Stimulated activated CD8-positive, alpha-beta memory T cell treated with anti-CD3 and anti-CD28 coated beads, Interleukin-15, amount 100 ng/mL, for 4 hours (primary cell): ENCODE measurements at places on chromosomes 3 and 15.
A peak's percentile ranks its signal among the peaks of the same experiment; 100 is the strongest.

GRCh38 chr15:94338243-94338846 lies 107.0 kb downstream of the MCTP2 start:
- DNase-seq = no peak

- no peak for DNase-seq
Observed at GRCh38 chr3:138019281-138020069, 9.5 kb downstream of the CLDN18 start.

- DNase-seq = no peak
Observed at GRCh38 chr3:197117114-197117513, 87.5 kb upstream of the MELTF start.

GRCh38 chr3:183816681-183817510 lies 8.5 kb downstream of the MAP6D1 start:
- no peak for DNase-seq

- DNase-seq = no peak
Observed at GRCh38 chr3:23253214-23253613, 50.1 kb downstream of the UBE2E2 start.

- peak; percentile 4 for DNase-seq
Observed at GRCh38 chr3:67947808-67948508, 293.5 kb upstream of the SUCLG2 start.

DNA sequence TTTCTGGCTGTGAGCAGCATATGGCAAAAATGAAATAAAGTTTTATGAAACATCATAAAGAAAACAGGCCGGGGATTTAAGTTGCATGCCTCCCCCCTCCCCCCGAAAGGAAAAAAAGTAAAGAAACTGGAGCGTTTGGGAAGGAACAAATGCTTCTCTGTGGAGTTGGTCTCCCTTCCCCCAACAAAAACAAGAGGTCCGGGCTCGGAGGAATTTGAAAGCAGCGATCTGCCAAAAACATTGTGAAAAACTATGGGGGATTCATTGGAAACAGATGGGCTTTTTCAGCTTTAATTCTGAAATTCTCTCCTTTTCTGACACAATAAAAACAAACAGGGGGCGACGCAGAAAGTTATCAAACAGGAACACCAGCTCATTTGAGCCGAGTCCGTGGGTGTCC lies 17.0 kb downstream of the RGMA start:
- no peak for DNase-seq

GRCh38 chr3:72453706-72454105 lies 394.5 kb downstream of the SHQ1 start:
- no peak for DNase-seq

- DNase-seq = no peak
Observed at GRCh38 chr3:146243559-146243958, 7.3 kb downstream of the PLSCR4 start.

DNA sequence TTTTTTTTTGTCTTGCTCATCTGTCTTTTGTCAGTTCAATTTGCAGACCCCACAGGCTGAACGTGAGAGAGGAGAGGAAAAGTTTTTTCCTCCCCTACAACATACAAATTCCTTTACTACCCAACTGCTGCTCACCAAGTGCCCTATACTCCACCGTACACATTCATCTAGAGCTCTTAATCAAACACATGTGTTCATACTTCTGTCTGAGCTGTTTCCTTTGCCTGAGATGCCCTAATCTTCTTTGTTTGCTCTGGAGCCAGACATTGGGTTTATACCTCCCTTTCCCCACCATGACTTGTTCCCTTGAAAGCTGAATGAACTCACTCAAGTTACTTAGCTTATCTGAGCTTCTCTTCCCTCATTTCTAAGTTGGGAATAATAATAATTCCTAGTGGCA lies 122.7 kb upstream of the RASGRP1 start:
- no peak for DNase-seq

DNA sequence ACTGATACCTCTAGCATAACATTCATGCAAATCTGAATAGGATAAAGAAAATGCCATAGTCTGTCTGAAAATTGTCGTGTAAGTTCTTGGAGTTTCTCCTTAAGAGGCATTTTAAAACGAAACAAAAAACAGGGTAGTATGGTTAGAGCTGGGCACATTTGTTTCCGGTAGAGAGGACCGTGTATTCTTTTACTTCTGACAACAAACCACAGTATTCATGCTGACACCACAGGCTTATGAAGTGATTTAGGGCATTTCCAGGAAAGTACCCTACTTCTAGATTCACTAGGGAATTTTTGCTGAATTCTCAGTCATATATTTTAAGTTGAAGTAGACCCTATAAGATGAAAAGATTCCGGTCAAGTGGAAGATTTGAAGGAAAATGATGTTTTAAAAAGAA lies 541.3 kb downstream of the UNC13C start:
- no peak for DNase-seq

DNA sequence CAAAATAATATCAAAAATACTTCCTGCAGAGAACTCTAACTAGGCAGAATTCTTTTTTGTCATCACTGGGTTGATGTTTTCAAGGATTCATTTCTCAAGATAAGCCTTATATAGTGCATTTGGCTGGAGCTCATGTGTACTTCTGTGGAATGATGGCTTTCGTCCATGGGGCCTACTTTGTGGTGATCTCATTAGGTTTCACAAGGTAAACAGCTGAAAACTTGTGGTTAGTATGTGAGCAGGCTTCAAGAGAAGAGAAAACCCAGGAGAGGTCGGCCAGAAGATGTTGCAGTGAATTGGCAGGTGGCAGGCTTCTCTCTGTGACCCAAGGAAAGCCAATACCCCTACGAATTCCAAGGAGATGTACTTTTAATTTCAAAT lies 121.4 kb upstream of the PHLDB2 start:
- no peak for DNase-seq

DNA sequence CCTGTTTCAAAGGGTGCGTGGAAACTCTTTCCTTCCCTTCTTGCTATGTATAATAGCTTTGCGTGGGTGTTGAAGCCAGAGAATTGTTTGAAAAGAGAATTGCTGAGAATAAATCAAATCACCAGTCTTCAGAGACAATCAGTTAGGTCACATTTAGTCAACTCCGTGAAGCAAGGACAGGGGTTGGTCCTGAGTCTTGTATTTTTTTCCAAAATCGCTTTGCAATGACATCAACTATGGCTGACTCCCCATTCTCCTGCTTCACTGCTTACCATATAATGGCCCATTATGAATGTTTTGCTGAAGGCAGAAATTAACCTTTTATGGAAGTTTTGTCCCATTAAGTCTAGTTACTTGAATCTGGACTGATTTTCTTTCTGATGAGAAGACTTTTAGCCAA lies 852.8 kb downstream of the AGBL1 start:
- no peak for DNase-seq

DNA sequence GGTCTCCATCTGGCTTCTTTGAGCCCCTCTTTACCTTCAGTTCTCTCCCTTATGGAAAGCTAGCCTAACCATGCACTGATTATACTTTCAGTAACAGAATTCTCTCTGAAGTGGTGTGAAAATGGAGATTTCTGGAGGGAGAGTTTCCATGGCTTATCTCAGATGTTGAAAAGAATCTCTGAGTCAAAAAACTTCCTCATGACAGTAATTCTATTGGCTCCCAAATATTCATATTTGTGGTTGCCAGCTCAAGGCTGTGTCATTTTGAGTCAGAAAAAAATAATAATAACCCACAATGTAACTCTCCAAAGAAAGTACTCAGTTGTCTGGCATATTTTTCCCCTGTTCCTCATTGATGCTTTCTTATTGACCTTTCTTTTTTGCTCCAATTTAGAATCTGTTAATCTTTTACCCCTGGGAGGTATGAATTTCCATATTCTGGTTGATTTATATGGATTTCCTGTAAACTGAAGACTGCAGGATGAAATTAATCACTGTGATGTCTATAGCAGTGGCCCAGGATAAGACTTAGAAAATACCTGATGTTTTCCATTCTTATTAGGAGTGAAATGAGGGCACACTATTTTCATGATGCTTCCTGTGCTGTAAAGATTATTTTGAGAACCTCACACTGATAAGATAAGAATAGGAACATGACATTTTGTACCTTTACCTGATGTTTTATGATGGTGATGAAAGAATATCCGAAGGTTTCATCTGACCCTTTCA lies 149.5 kb upstream of the EPHA3 start:
- no peak for DNase-seq

DNA sequence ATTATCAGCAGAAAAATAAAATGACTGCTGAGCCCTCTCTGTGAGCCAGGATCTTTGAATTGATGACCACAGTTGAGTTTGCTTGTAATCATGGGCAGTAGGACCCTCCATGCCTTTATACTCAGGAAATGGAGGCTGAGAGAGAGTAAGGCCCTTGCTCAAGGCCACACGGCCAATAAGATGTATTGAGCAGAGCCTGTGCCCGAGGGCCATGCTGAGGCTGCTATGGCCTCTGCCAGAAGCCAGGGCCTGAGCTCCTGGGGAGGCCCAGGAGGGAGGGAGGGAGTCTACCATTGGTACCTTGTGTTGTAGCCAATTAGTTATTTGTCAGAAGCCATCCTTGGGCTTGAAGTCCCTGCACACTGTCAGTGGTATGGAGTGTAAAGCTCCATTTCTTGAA lies 151.4 kb downstream of the DNAJB8 start:
- DNase-seq = no peak

DNA sequence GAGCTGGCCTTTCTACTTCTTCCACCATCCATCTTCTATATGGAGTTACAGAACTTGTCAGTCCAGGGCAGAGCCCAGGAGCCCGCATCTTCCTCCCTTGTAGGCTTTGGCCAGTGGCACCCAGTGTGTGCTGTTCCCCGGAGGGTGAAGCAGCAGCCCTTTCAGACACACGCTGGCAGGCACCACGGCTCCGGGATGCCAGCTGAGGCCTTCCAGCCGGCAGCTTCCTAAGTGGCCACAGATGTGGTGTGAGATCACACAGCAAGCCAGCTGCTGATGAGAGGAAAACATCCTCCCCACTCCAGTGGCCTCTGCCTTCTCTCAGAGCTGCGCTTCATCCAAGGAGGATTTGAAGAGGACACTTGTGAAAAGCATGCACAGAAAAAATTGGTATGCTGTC lies 24.1 kb downstream of the CRABP1 start:
- DNase-seq = no peak

DNA sequence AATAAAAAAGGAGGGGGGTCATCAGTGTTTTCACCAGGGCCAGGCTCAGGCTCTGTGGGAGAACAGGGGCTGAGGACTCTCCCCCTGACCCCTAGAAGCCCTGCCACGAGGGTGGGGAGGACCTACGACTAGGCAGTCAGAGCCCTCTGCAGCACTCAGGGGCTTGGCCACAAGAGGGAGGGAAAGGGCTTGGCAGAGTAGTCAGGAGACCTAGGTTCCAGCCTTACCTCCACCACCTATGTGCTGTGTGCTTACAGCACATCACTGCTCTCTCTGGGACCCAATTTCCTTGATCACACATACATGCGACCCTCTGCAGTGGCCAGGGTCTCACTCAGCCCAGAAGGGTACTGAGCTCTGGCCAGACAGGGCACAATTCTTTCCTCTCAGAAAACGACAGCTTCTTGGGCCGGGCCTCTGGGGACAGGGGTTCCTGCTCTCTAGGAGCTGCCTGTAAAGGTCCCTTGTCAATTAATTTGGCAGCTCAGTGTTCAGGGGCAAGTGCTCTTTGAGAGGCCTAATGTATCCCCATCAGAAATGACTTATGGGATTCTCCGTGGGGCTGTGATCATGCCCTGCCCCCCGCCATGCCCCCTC lies 16.4 kb upstream of the SKIC8 start:
- DNase-seq = no peak

DNA sequence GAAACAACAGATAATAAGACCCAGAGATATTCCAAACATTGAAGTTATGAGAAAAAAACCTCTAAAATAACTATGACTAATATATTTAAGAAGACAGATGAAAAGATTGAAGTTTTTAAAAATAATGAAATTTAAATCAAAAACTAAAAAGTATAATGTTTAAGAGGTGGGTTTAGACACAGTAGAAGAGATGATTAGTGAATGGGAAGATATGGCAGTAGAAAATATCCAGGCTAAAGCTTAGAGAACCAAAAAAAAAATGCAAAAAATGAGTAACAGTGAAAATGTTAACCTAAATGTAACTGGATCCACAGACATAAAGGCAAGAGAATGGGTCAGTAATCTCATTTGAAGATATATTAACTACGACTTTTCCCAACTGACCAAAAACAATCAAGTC lies 52.2 kb downstream of the RETNLB start:
- no peak for DNase-seq

DNA sequence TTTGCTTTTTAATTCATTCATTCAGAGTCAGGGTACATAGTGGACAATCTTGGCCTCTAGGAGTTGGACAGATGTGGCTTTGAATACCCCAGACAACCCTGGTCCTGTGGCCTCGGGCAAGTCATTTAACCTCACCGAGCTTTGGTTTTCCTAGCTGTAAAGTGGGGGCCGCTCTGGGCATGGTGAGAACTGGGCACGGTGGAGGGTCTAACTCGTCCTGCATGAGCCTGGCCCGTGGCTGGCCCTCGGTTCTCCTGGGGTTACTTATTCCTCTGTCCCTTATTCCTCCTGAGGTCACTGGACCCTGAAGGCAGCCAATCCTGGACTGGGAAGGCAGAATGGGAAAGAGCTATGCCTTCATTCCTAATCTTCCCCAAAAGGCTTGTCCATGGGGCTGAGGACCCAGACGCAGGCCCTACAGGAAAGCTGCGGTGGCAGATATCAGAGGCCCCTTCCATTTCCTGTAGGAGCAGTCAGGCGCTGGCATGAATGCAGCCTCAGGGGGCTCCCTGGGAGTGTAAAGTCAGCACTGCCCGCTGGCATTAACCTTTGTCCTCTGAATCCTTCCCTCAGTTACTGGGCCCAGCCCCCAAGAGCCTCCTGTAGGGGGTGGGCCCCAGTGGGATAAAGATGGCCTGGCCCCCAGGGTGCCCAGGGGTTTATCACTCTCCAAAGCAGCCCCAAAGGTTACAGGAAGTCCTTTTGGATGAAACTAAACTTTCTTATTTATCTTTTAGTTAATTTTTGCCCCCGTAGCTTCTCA lies 17.9 kb upstream of the SEC13 start:
- DNase-seq = no peak

DNA sequence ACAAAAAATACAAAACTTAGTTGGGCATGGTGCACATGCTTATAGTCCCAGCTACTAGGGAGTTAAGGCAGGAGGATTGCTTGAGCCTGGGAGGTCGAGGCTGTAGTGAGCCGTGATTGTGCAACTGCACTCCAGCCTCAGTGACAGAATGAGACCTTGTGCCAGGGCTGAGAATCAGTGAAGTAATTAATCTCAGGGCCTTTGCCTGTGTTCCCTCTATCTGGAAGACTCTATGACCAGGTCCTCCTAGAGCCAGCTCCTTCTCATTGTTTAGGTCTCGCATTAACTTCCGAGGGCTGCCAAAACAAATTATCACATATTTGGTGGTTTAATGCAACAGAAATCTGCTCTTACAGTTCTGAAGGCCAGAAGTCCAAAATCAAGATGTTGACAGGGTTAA lies 41.4 kb upstream of the FLNB start:
- no peak for DNase-seq

DNA sequence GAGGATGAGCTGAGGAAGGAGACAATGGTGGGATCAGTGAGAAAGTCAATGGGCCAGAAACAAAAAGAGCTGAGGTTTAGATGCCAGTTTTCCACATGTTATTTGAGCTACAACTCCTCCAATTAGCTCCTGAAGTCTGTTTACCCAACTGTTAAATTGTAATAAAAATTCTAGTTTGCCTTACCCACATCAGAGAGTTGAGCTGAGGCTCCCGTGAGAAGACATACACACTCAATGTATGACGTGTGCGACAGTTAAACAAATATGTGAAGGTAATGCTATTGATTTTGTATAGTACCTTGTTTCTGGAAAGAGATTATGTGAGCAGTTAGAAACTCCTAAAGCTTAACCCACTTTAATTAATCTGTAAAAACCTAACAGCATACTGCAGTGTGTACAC lies 318.1 kb upstream of the GRM7 start:
- DNase-seq = no peak
